ENCODE measurements at places on chromosomes 11 and 22.

DNA sequence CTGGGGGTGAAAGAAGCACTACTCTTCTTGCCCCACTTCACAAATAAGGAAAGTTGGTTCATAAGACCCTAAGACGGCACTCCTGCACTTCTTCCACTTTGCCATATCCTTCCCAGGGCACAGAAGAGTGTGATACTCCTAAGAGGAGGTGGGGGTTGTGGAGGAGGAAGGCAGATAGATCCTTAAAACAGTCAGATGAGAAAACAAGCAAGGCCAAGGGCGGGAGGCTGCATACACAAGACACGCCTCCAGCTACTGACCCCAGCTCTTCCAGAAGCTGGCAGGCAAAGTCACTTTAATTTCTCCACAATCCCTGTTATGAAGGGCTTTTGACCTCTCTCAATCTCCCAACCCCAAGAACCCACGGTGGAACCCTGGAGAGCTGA lies 1.6 kb upstream of the CHRM4 start:
- DNase-seq: no peak

DNA sequence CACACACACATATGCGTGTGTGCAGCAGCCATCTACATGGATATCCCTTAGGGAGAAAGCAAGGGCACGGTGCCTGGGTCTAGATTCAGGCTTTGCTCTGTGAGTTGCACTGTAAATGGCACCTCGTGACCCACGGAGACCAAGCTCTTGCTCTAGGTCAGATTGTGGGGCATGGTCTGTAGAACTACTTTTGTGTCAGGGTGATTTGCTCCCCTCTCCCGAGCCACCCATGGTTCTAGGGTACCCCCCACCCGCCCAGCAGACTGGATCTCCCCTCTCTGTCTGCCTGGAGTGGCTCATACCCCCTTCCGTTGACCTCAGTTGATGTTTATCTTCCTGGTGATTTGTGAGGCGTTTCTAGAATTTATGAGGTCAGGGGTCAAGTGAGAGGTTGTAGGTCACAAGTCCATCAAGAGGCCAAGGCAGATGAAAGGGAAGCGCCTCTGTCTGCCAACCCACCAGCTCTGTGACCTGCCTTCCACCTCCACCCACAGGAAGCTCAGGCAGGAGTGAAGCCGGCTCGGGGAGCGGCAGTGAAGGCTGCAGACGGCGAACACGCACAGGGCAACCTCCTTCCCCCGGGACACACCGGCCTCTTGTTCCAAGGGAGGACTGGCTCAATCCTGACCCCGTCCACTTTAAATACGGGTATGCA lies 76.2 kb upstream of the TTLL12 start:
- DNase-seq: no peak

DNA sequence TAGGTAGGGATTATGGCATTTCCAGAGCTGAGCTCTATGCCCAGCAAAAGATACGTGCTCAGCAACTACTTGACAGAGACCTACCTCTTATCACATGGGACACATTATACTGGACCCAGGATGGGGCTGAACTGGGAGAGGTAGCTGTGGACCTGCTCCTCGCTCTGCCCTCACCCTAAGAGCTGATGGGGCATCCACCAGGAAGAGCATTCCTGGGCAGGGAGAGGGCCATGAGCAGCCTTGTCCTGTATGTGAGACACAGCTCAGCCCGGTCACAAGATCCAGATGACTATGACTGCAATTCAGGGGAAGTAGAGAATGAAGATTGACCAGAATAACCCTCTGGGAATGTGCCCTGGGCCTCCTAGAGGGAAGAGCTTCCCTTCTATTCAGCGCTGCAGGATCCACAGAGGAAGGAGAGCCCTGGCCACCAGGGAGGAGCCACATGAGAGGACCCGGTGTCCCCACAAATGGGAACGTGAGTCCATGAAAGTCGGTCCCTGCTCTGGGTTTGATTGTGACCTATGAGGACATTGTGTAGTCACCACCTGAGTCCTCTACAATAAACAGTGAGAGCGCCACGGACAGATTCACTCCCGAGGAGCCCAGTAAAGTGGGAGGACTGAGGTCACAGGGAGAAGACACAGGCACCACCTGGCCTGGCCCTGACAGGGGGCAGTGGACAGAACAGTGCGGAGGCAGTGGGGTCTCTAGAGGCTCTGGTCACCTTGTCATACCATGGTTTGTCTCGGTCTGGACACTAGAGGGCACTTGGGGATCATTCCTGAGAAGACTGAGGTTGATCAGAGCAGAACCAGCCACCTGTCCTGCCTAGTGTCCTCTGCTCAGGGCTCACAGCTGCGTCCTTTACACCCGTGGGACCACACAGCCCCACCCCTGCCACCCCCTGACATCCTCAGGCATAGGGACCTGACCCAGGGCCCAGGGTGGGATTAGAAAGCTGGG lies 99.5 kb downstream of the ZNF280B start:
- DNase-seq: peak; percentile 74

DNA sequence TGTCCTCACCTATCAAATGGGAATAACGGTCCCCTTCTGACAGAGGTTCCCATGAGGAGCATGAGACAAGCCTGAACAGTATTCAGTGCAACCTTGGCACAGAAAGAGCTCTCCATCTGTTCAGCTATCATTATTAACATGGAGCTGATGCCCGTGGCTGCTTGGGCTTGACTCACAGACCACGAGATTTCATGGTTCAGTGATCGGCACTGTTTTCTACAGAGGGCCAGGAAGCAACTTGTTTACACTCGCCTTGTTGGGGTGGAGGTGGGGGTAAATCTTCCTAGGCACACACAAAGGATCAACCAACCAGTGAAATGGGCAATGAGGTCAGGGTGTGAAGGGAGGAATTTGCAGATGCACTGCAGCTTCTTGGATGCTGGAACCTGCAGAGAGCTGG lies 88.2 kb downstream of the CWC15 start:
- no peak for DNase-seq

DNA sequence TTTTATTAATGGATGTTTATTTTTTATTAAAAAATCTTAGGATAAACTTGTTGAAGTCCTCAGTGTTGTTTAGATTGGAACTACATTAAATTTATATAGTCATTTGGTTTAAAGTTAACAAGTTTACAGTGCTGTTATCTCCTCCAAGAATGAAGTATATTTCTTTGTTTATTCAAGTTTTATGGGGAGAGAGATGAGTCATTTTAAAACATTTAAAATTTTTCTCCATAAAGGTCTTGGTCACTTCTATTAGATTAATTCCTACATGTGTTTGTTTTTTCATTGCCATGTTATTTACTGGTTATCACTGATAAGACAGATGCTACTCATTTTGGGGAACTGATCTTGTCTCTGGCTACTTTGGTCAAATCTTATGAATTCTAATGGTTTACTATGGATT lies 429.6 kb downstream of the METTL15 start:
- DNase-seq: no peak

DNA sequence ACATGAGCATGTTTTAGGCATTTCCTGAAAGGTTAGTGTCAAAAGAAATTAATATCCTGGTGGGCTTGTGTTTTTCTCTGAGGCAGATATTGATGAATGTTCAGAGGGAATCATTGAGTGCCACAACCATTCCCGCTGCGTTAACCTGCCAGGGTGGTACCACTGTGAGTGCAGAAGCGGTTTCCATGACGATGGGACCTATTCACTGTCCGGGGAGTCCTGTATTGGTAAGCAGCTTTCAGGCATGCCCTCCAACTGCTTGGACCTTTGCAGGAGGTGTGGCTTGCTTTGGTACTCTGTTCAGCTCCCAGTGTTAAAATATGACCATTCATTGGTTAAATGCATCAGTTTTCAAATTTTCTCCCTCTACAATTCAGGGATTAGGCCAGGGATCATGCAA lies 658.6 kb upstream of the ANO5 start:
- no peak for DNase-seq

- DNase-seq: no peak
Observed at GRCh38 chr11:12179019-12179418, 68.6 kb downstream of the MICAL2 start.

GRCh38 chr11:57426439-57426928 lies 437 bp downstream of the SLC43A3 start:
- peak; percentile 50 for DNase-seq

DNA sequence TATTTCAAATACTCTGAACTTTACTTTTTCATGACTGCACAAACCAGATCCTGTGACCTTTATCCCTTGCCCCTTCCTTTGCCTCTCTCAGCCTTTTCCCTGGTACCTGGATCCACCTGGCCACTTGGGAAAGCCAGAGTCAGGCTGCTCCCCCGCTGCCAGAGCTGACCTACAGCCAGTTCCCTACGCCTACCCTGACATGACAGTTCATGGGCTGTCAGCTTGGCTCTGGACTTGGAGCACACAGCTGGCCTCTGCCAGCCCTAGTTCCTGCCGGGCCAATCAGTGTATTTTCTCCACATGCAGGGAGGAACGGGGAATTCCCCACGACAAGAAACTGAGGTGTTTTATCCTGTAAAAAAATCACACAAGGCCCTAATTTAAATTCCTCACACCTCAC lies 382.6 kb downstream of the INSC start:
- DNase-seq: no peak

- DNase-seq: no peak
Observed at GRCh38 chr11:65500387-65501185, 1.7 kb downstream of the MALAT1 start.

DNA sequence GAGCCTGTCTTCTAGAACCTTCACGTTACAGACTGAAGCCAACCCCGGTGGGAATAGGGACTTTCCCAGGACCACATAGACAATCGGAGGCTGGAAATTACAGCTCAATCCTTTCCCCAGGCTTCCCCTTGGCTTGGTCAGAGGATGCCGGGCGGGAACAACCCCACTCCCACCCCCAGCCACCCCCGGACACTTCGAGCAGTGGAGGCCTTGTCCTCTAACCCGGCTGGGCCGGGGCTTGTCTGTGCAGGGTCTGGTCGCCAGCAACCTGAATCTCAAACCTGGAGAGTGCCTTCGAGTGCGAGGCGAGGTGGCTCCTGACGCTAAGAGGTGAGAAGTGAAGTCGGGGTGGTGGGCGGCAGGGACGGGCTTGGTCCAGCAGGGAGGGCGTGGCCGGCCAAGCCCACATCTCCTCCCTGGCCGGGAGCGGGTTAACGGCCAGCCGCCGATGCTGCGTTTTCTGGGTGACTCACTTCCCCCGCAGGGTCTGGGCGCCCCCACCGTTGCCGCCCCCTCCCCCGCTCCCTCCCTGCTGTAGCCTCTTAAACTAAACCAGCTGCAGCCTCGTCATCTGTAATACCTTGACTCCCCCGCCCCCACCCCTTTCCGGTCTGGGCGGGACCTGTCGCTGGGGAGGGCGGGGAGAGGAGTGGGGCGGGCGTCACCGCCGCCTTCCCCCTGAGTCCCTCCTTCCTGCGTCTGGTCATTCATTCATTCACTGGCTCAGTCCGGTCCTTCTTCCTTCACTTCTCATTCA lies 1.5 kb downstream of the LGALS1 start:
- peak; percentile 97 for DNase-seq

DNA sequence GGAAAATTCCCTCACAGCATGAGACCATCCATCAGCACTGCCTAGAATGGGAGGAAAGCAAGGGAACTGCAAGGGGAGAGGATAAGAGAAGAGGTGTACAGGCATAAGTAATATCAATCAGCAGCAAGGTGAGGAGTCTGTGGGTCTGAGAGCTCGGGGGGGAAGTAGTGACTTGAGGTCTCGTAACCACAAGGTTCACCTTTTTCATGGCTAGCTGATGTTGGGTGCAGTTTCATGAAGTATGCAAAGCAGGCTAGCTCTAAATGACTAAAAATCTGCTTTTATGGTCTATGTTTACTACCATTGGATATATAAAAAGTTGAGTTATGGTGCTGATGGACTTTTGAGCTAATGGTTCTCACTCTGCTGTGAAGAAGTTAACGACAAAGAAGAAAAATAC lies 35.8 kb downstream of the OR4C6 start:
- DNase-seq: no peak

DNA sequence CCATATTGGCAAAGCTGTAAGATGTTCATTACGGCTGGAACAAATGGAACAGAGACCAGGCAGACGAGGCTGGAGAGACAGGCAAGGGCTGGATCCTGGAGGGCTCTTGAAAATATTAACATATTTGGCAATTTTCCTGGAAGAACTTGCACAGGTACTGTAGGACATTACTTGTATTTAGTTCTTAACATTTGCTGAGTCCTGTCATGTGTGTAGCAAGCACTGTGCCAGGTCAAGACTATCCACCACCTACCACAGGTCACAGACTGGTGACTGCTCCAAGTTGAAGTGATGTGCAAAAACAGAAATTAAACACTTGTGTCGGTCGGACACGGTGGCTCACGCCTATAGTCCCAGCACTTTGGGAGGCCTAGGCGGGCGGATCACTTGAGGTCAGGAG lies 58.7 kb upstream of the TNRC6B start:
- DNase-seq: no peak

- peak; percentile 57 for DNase-seq
Observed at GRCh38 chr22:44438056-44438455, 60.0 kb downstream of the RTL6 start.

DNA sequence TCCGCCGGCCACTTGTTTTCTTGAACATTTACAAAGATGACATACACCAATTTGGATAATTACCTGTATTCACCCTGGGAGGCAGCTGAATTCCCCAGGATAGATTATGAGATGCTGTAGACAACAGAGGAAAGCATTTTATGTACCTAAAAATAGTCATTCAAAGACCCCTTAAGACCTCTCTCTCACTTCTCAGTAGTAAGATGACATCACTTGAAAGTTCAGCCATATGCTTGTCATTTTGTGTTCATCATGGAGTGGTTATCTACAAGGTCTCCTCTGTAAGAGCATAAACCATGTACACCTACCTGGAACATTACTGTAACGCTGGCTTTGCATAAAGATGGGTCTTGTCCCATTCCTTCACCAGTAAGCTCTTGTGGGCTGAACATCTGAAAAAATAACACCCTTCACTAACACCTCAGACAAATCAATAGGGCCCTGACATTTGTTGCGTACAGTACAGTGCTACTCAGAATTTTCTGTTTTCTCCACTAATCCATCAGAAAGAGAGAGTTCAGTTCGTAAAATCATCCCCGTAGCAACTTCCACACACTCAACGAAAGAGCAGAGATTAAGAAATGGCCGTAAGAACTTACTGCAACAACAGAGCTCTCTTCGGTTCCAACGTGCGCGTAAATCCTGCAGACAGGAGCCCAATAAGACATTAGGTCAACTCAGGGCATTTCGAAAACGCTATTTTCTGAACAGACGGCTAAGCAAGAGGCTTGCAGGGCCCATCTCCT lies 15.6 kb upstream of the WDR74 start:
- DNase-seq: no peak

- DNase-seq: no peak
Observed at GRCh38 chr11:120384476-120384875, 48.3 kb downstream of the ARHGEF12 start.

DNA sequence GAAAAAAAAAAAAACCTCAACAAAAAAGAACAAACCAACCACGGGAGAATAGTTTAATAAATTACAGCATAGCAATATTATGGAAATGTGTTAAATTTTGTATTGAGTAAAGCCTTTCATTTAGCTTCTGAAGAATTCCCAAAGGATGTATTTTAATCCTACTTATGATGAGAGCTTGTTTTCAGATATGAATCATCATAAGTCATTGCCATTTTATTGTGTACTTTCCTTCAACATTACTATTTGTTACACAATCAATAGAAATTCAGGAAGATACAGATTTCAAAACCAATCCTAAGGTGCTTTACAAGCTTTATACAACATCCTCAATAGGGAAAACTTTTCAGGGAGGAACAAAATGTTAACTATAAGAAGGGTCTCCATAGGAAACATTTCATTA lies 200.6 kb upstream of the CTSC start:
- no peak for DNase-seq

All from GM23338 (cell line).